ENCODE measurements at places on chromosomes 7 and 10. TPM values are rescaled to one million over a fixed set of nuclear protein-coding genes. Genes with fewer than 3 reads are reported as not detected.

The HMX3 gene
- total RNA-seq: not detected

The FFAR4 gene
- not detected for total RNA-seq

The CSTF2T gene
- 31.9 TPM for total RNA-seq

The ARHGAP19 gene
- 45.4 TPM for total RNA-seq

The BEND7 gene
- total RNA-seq: not detected

The ARHGEF35 gene
- 0.19 TPM for total RNA-seq

The NCF1 gene
- total RNA-seq: 1.4 TPM

The PTPRZ1 gene
- not detected for total RNA-seq

The TUBB8 gene
- not detected for total RNA-seq

The DOCK1 gene
- 1.1 TPM for total RNA-seq

The FAM171A1 gene
- total RNA-seq: 3.7 TPM

The FAM204A gene
- 56.9 TPM for total RNA-seq

The CRYGN gene
- not detected for total RNA-seq
